ENCODE measurements at places on chromosomes 7 and 10.
A peak's percentile ranks its signal among the peaks of the same experiment; 100 is the strongest.

- no peak for DNase-seq
Observed at GRCh38 chr10:8133146-8133545, 78.7 kb downstream of the GATA3 start.

DNA sequence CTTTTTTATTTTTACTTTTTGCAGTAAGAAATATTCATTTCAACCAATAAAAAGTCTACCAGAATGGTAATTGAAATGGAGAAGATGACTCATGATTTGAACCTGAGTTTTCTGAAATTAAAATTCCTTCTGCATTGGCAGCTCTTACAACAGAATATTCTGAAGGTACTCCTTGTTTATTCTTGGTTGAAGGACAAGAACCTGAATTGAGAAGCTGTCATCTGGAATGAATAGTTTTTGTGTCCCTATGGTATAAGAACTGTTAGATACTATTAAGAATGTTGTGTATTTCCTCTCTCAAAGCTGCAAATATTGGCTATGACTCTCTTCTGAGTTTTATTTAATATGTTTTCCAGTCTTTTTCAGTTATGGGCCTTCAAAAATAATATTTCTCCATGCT, 56.1 kb downstream of the CDK1 start:
- no peak for DNase-seq

DNA sequence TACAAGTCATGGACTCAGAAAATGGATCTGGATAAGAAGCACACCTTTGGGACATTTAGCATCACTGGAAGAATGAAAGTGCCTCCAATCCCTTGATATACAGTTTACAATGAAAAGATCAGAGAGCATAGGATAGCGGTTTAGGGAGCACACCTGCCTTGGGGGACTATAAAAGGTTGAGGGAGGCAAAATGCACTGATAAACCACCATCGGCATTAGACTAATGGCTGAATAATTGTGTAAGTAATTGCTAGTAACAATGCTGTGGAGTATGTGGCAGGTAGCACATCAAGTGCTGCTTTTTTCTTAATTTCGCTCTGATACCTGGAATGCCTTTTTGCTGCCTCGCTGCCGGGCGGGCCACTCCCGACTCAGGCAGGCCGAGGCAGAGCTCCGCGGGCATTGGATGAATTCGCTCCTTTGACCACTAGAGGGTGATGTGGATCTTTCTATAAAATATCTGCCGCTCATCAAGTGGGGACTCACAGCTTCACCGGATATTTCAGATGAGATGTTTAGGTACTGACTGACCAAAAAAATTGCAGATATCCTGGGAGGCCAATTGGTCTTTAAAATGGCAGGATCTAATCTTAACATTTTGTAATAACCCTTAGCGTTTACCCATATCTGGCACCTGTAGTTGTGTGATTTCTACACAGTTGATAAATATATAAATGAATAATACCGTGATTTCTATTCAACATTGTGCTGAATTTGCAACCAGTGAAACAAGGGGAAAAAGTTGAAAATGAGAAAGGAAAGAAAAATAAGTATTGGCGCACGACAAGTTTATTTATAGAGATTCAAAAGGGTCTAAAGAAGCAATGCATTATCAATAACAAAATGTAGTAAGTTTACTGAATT, 116.8 kb upstream of the PRSS1 start:
- peak; percentile 66 for DNase-seq

- no peak for DNase-seq
Observed at GRCh38 chr7:21967598-21968003, 21.9 kb upstream of the CDCA7L start.

GRCh38 chr10:72274730-72275350, 1.1 kb downstream of the DDIT4 start:
- no peak for DNase-seq

- DNase-seq, result no peak
Observed at GRCh38 chr7:18037609-18038008, 10.0 kb upstream of the PRPS1L1 start.
